ENCODE measurements at places on chromosomes 7 and 10. TPM values are rescaled to one million over a fixed set of nuclear protein-coding genes. Genes with fewer than 3 reads are reported as not detected.
A peak's percentile ranks its signal among the peaks of the same experiment; 100 is the strongest.

DNA sequence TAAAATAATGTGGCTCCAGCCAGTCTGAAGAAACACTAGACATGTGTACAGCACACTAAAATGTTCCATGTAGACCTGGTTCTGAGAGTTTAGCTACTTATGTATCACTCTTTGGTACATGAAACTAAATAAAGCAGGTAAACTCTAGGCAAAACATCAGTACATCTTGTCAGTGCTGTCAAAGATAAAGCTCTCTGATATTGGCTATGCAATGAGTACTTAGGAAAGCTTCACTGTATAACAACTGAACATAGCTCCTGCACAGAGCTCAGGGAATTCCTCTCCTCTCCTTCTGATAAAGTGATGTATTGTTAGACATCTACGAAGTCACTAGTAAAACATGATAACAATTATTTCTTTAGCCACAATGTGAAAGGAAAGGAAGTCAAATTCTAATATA lies 3.5 kb downstream of the LRRN3 start:
- DNase-seq, result no peak

DNA sequence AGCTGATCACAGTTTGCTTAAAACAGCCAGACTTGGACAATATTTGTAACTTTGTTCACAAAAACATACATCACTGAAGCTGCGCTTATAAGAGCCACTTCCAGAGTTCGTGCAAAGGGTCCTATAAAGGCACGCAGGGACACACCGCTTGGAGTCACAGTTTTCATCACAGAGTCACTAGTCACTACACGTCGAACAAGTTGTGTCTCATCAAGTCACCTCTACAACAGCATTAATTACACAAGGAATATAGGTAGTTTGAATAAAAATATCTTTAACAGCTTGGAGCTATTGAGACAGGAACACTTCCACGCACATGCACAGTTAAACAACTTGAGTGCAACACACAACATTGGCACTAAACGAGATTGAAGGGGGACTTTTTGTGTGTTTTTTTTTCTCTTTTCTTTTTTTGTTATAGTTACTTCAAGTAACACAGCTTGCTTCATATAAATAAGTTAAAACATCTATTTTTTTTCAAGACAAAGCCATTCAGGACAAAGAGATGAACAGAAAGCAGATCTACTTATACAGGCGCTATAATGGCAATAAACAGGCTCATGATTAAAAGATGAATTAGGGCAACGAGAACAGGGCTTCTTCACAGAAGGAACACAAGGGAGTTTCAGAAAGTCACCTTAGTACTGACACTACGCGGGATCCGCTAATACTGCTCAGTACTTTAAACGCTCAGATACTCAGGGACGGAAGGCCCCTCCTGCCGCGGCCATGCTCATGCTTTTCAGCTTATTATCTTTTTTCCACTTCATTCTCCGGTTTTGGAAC lies 2.2 kb downstream of the HOXA5 start:
- DNase-seq, result no peak

DNA sequence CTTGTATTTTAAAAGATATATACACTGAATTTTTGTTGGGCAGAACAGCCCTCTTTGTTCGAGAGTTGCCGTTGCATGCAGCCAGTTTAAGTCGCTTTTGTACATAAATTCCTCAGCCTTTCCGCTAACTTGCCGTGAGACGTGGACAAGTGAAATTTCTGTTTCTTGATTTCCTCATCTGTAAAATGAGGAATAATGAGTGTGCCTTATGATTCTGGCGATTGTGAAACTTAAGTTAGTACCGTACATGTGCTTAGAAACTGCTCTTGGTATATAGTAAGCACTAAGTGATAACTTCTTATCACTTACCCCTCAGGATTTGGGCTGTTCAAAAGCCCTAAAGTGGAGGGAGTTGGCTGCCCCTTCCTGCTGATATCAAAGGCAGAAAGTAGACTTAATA lies 1.4 kb downstream of the CCNJ start:
- no peak for DNase-seq

DNA sequence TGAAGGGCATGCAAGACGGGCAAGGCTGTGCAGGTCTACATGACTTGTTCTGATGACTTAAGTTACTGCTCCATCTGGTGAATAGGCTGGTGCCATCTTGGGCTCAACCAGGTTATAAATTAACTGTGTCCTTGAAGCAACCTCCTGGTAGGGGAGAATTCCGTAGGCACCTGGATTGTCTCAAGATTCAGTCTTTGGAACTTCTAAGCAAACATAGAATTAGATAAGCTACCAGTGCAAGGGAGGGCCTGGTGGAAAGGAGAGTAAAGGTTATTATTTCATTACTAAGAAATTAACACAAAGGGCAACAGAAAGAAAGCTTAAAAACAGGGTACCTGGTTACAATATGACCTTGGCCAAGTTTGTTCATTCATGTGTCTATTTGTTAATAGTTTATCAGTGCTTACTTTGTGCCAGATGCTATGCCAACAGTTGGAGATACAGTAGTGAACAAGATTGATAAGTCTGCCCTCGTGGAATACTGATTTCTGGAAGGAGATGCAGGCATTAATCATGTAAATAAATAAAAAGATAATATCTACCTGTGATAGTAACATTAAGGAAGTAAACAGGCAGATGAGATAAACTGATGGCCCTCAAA lies 107.0 kb upstream of the PALS2 start:
- DNase-seq, result no peak

GRCh38 chr10:67665491-67665890 lies 30.5 kb downstream of the CTNNA3 start:
- DNase-seq, result no peak

DNA sequence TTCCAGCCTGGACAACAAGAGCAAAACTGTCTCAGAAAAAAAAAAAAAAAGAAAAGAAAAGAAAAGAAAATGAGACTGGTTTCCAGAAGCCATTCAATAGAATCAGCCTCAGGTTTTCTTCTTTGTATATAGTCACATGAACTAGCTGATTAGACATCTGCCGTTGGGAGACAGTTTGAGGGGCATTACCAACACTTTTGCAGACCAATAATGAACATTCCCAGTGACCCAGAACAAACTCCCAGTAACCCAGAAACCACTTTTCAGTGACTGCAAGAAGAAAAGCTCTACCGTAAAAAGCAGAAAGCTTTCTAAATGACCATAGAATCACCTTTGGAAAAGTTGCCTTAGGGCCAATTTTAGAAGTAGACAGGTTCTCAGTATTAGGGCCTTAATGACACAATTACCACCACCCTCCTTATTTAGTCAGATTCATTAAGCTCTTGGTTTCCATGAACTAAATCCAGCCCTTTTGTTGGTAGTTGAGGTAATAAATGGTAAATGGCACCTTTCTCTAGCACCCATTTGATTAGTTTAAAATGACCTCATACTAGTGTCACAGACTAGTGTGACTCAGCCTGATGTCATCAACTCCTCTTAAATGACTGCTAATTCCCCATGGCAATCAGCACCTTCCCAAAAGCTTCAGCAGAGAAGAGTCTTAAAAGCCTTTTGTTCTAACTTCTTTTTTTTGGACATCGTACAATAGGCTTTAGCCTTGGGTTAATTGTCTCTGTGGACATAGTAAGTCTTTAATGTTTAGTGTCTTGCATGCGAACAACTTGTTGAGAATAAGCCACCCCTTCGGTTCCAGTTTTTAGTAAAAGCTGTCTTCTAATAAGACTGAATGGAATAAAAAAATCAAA lies 33.6 kb upstream of the XRCC2 start:
- DNase-seq, result no peak

DNA sequence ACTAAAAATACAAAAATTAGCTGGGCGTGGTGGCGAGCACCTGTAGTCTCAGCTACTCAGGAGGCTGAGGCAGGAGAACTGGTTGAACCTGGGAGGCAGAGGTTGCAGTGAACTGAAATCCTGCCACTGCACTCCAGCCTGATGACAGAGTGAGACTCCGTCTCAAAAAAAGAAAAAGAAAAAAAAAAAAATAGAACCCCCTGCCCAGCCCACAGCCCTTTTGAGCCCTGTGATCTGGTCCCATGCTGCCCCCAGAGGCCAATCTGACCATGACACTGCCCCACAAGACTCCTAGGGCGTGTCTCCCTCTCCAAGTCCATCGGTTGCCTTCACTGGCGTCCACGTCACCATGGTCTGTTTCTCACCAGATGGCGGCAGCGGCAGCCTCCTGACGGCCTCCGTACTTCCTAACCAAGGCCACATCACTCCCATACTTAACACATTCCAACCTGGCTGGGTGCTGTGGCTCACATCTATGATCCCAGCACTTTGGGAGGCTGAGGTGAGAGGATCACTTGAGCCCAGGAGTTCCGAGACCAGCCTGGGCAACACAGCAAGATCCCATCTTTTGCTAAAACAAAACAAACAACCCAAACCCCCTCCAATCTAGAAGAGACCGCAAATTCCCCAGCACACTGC lies 18.0 kb downstream of the STX1A start:
- no peak for DNase-seq

- no peak for DNase-seq
Measured at GRCh38 chr7:112421666-112422486, 28.4 kb upstream of the IFRD1 start.

DNA sequence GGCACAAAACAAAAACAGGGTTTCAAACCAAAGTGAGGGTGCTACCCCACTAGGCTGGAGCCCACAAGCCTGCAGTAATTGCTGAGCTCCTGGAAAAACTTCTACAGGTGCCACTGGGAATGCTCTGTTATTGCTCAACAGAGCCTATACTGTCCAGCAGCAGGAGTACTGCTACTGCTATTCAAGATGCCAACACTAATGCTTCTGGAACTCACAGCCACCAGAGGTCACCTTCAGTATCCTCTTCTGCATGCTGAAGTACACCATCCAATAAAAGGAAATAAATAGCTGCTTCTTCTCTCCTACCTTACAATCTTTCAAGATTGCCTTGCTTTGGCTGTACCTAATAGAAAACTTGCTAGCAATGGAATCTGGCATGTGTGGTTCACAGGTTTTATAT lies 222.0 kb downstream of the LRRN3 start:
- no peak for DNase-seq

GRCh38 chr10:119401671-119402395 lies 140.7 kb downstream of the RGS10 start:
- DNase-seq, result peak; percentile 92

GRCh38 chr7:31478721-31479120 lies 35.2 kb upstream of the ITPRID1 start:
- DNase-seq, result no peak

- DNase-seq, result no peak
Measured at GRCh38 chr7:102202556-102202955, 84.1 kb upstream of the SH2B2 start.

DNA sequence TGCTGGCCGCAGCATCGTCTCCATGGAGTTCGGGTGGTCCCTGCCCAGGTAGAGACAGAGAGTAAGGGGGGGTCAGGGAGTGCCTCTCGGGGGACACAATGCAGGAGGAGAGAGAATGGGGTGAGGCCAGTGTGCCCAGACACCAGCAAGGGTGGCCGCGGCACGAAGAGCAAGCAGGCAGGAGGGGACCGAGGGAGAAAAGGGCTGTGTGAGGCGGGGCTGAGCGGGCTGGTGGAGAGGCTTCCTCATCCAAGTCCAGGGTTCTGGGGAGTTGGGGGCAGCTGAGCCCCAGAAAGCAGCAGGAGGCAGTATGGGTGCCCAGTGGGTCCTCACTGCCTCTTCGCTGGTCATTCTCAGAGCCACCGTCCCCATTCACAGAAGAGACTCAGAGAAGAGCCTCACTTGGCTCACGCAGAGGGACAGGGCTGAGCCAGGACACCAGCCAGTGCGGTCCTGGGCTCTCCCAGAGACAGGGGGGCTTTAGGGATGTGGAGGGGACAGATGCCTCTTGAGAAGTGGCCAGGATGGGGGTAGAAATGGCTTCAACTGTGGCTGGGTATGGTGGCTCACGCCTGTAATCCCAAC lies 78.9 kb downstream of the MICALL2 start:
- DNase-seq, result no peak

DNA sequence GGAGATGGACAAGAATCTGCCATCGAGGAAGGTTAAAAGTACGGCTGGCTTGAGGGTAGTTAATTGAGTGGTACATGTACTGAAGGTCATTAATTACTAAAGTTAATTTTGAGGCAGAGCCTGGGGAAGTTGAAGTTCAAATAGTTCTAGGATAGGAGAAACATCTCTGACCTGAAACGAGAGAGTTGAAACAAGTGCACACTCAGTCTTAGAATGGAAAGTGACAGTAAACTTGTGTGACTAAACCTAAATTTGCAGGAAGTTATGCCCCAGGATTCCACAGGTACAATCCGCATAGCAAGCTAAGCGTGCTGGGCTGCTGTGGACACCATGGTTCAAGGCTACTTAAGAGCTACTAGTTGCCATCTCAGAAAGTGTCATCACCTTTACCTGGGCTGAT lies 209.9 kb downstream of the CHCHD3 start:
- no peak for DNase-seq

DNA sequence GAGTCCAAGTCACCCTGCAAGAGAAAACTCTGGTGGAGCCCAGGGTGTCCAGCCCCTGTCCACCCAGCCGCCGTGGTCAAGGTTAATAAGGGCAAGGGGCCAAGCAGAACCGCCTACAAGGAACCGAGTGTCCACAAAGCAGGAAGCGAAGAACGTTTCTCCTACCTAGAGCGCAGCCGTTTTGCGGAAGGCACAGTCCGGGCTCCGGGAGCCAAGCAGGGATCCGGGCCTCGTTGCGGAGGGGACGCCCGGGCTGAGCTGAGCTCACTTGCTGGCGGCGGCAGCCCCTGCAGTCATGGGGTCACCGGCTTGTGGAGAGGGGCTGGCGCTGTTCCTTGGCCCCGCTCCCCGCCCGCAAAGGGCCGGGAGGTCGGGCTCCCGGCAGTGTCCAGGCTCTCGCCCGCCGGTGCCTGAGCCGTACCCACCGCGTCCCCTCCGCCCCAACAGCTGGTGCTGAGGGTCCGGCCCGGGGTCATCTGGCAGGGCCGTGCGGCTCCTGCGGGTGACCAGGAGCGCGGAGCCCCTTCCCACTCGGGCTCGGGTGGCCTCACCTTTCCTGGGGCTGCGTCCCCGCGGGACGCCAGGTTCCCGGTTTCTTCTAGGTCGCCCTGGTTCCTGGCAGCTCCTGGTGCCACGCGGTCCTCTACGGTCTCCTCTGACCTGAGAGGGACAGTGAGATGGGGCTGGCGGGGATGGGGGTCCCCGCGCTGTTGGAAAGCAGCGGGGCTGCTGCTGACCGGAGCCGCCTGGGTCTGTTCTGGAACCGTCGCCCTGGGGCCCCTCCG lies 14.0 kb upstream of the ZNF273 start:
- DNase-seq, result no peak

GRCh38 chr10:18122753-18123152 lies 17.5 kb upstream of the CACNB2 start:
- no peak for DNase-seq

- DNase-seq, result no peak
Measured at GRCh38 chr7:33251301-33251700, 121.9 kb downstream of the BBS9 start.

FOXI2 gene
- total RNA-seq, result not detected

RHOBTB1 gene
- 17.5 TPM for total RNA-seq

MBL2 gene
- not detected for total RNA-seq

OPN1SW gene
- not detected for total RNA-seq

TPK1 gene
- 6.4 TPM for total RNA-seq

SPOCK2 gene
- 7.8 TPM for total RNA-seq

LAMB1 gene
- 172 TPM for total RNA-seq

COBL gene
- 3.0 TPM for total RNA-seq

CASP7 gene
- total RNA-seq, result 15.5 TPM

NPVF gene
- not detected for total RNA-seq

UPK3BL1 gene
- 18.1 TPM for total RNA-seq

MKX gene
- total RNA-seq, result 11.0 TPM
